ENCODE measurements at places on chromosomes 1 and 21.

DNA sequence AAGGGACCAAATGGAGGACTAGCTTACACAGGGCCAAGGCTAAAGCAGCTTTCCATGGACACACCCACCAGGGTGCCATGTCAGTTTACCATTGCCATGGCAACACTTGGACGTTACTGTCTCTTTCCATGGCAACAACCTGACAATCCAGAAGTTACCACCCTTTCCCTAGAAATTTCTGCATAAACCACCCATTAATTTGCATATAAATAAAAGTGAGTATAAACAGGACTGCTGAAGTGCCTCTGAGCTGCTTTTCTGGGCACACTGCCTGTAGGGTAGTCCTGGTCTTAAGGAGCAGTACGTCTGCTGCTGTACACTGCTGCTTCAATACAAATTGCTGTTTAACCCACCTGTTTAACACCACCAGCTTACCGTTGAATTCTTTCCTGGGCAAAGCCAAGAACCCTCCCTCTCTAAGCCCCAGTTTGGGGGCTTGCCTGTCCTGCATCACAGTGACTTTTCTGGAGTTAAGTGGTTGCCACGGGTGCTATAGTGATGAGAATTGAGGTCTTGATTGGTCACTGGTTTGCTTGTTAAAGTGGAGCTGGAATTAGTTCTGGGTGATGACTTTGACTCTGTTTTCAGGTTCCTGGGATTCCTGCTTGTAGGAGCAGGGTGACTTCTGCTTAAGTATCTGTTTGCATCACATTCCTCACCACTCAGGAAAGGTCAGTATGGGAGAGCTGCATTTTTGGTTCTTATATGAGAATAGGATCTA lies 83.2 kb downstream of the CLDN17 start:
- DNase-seq, result no peak

- no peak for DNase-seq
Observed at GRCh38 chr1:204277563-204278219, 63.9 kb upstream of the GOLT1A start.

- no peak for DNase-seq
Observed at GRCh38 chr1:3978990-3979325, 78.9 kb upstream of the C1orf174 start.

DNA sequence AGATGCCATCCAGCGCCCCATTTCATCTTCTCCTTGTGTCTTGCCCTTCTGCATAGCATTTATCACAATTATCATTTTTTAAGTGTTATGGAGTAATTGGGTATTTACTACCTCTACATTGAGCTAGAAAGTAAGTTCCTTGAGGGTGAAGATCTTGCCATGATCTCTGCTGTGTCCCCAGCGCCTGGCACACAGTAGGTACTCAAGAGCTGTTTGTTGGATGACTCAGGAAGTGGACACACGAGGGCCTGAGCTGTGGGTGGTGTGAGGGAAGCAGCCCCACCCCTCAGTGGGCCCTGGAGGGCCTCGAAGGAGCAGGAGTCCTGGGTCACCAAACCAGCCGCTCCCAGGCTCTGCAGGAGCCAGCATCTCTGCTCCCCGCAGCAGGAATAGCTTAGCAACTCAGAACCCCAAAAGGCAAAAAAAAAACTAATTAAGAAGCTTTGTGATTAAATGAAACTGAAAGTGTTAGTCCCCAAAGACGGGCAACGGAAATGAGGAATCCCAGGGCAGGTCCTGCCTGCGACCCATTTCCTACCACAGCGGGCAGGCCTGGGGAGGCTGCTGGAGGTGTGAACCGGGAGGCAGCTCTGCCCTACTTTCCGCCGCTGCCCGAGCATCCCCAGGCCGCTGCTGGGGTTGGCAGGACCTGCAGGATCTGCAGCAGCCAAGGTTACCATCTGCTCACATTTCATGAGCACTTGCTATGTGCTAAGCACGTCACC lies 87.7 kb downstream of the LACTBL1 start:
- peak; percentile 12 for DNase-seq

- no peak for DNase-seq
Observed at GRCh38 chr21:34864370-34865149, 184.5 kb downstream of the RUNX1 start.

DNA sequence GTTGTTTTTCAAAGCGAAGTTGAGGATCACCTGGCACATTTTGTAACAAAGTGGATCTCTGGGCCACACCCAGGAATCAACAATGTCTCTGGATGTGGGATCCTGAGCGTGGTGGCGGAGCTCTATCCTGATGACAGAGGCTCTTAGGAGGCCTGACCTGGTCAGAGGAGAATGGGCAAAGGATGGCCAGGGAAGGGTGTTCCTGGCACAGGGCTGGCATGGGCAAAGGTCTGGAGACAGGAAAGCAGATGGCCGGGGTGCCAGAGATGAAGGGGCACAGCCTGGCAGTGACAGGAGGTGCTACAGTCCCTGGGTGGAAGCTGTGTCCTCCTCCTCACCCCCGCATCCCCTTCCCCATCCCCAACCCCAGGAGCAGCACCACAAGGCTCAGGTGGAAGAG lies 20.0 kb upstream of the MFN2 start:
- no peak for DNase-seq

All from activated CD4-positive, alpha-beta T cell treated with anti-CD3 and anti-CD28 coated beads, Interleukin-2, Interleukin-4, amounts not matched to agents 100 ng/mL and 50 ng/mL, durations not matched to agents 16 hours and 8 hours (primary cell).